ENCODE measurements at places on chromosomes 2 and 18.

GRCh38 chr2:185643434-185643833 lies 95.2 kb upstream of the FSIP2 start:
- DNase-seq, result no peak

GRCh38 chr2:216084547-216084946 lies 2.8 kb downstream of the TMEM169 start:
- no peak for DNase-seq

GRCh38 chr2:214035921-214036320 lies 374.9 kb upstream of the VWC2L start:
- no peak for DNase-seq

DNA sequence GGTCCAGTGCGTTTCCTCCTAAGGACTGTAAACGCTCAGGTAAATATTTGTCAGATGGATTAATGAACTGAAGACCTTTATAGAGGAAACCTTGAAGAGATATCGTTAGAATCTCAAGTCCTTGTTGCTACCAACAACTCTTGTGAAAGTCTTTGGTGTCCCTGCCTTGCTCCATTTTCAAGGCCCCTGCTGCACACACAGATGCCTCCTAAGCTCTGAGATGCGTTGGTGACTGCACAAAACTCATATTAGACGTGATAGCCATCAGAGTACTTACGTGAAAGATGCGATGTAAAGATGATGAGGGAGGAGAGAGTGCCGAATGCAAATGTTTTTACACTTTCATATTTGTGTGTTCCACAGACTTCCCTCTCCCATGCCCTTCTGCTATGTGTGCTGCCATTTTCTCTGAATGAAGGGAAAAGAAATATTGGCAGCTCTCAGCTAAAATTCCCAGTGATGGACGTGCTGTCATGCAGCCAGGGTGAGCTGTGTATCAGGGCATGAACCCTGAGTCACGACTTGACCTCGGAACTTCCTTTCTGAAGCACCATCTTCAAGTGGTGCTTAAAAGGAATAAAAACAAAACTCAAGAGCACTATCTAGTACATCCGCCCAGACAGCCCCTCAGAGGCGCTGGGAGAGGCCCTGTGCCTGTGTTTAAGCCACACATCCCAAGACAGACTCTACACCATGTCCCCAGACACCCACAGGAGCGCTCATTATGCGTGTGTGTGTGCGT lies 117.4 kb downstream of the FAM210A start:
- DNase-seq, result no peak

GRCh38 chr2:161912154-161912553 lies 161.9 kb downstream of the DPP4 start:
- no peak for DNase-seq

DNA sequence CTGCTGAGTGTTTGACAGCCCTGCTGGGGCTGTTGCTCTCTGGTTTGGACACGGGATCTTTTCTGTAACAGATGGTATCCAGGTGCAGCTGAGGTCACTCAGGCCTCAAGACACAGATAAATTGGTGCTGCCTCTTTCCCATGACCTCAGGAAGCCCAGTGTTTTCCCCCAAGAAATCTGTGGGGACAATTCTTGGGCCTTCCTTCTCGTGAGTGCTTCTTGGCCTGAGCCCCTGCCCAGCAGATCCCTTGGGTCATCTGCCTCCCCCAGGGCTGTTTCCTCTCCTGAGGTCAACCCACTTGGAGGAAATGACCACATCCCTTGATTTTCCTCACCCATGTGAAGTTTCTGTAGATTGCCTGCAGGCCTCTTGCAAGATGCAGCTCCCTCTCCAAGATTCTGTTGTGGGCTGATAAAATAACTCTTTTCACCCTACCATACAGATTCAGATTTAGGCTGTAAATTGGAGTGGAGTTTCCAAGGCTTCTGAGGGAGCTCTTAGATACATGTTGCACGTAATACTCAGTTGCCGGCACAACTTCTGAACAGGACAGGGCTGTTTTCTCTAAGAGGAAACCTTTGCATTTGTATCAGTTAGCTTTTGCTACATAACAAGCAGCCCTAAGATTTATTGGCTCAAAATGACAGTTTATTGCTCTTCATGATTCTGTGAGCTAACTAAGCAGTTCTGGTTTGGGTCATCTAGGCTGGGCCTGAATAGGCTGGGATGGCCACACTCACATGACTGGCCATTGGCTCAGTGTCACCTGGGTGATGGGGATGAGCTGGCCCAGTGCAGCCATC lies 13.1 kb downstream of the ZAP70 start:
- no peak for DNase-seq

DNA sequence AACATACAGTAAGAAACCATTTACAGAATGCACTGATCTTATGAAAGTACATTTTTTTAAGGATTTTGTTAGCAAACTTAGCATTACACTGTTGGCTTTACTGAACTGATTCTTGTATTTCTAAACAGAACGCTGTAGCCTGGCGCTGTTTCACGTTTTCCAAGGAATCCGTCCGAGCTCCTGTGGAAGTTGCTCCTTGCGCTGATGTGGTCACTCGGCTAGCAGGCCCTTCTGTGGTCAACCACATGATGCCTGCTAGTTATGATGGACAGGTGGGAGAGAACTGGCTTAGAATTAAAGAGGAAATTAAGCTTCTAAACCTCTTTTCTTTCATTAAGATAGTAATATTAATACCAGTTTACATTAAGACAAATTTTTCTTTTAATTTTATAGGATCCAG lies 76.8 kb downstream of the CEP192 start:
- no peak for DNase-seq

GRCh38 chr2:41967476-41968181 lies 80.2 kb upstream of the PKDCC start:
- DNase-seq, result no peak

- DNase-seq, result no peak
Measured at GRCh38 chr2:25497918-25498407, 156.2 kb upstream of the DNMT3A start.

- no peak for DNase-seq
Measured at GRCh38 chr2:166764216-166764615, 124.1 kb upstream of the XIRP2 start.

GRCh38 chr18:33404244-33404873 lies 36.2 kb downstream of the CCDC178 start:
- no peak for DNase-seq

DNA sequence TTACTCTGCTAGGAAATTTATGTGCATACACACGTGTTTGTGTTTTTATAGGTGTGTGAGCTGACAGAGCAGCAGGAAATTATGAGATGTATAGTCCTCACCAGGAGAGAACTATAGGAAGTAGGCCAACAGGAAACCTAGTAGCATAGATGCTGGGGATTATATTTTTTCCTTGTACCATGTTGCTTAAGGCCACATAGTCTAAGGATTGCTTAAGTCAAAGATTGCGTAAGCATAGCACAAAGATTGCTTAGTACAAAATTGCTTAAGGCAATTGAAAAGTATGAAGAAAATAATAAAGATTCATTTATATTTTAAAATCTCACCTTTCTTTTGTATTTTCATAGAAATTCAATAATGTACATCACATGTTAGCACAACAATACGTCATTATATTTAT lies 18.7 kb upstream of the CCDC102B start:
- no peak for DNase-seq

DNA sequence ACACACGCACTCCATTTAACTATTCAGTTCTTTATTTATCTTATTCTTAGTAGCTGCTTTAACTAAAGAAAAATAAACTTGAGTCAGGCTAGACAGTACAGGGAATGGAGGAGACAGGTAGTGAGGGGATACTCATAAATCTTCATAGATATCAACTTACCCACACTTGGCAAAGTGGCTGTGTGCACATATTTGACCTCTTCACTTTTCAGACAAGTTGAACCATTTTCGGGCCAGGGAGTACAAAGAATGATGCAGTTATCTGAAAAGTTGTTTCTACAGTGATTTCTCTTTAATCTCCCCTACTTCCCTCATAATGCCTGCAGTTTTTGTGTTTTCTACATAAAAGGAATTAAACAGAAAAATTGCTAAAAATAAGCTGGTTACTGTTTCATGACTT lies 307.5 kb downstream of the GULP1 start:
- no peak for DNase-seq

DNA sequence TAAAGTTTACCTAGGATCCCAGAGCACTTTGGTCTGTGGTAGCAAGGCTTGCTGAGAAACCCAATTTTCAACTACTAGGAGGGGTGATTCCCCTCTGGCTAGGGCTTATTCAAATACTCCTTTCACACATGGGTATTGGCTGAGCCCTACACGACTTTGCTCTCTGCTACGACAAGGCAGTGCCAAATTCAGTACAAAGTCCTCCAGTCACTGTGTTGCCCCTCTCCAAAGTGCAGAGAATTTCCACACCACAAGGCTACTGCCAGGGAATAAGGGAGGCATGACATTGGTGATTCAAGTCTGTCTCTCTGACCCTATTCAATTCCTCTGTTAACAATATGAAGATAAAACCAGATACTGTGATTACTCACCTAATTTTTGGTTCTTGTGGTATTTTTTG lies 38.9 kb downstream of the SYT4 start:
- no peak for DNase-seq

- DNase-seq, result no peak
Measured at GRCh38 chr2:241286348-241287090, 29.0 kb downstream of the HDLBP start.

DNA sequence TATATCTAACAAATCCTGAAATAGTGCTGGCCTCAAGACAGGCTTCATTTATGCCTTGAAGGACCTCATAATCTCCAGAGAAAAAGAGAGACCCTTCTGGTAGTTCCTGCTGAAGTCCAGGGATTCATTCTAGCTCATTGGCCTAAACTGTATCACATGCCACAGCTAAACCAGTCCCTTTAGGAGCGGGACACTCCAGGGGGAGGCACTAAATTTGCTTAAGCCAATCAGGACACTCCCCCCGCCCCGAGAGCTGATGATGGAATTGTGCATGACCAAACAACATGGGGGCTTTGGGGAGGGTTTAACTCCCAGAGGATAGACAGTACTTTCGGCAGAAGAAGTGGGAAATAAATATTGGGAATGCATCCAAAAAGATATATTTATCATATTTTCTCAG lies 36.4 kb upstream of the CXCR4 start:
- no peak for DNase-seq

GRCh38 chr2:128487650-128488387 lies 169.2 kb upstream of the HS6ST1 start:
- no peak for DNase-seq

- DNase-seq, result no peak
Measured at GRCh38 chr2:36616947-36617346, 19.0 kb upstream of the FEZ2 start.

DNA sequence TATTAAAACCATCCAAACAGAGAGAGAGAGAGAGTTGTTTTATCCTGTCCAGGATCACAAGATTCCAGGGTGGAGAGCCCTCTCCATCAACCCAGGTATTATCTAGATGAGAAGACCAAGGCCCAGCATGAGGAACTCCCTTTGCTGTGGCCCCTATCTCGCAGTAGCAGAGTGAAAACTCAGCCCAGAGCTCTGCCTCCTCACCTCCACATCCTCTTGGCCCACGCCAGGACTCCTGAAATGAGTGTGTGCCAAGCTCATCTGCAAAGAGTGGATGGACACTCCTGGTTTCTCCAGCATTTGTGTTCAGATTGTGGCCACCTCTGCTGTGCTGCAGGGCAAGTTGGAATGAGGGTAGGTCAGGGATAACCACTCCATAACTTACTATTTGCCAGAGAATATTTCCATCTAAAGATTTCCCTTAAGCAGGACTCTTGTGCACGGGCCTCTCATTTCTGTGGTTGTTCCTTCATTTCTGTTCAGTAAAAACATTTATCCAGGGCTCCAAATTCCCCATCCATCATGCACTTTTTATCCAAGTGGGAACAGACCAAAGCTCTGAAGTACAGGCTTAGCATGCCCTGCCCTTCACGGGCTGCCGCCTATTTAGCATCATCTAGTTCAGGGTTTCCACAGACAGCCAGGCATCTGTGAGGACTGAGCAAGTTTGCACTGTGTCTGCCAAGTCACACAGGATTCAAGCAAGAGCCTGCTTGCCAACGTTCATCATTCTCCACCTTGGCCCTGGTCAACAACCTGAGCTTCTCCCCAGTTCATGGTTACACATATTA lies 583.2 kb upstream of the ID2 start:
- no peak for DNase-seq

- no peak for DNase-seq
Measured at GRCh38 chr2:67851956-67852824, 210.6 kb downstream of the C1D start.

- DNase-seq, result no peak
Measured at GRCh38 chr2:69065735-69066336, 52.9 kb downstream of the ANTXR1 start.

- DNase-seq, result no peak
Measured at GRCh38 chr18:65298422-65298821, 452.4 kb upstream of the CDH7 start.

- DNase-seq, result no peak
Measured at GRCh38 chr2:172978063-172978383, 97.6 kb upstream of the MAP3K20 start.
